Activated naive CD4-positive, alpha-beta T cell (primary cell): ENCODE measurements at places on chromosomes 11 and 22.

DNA sequence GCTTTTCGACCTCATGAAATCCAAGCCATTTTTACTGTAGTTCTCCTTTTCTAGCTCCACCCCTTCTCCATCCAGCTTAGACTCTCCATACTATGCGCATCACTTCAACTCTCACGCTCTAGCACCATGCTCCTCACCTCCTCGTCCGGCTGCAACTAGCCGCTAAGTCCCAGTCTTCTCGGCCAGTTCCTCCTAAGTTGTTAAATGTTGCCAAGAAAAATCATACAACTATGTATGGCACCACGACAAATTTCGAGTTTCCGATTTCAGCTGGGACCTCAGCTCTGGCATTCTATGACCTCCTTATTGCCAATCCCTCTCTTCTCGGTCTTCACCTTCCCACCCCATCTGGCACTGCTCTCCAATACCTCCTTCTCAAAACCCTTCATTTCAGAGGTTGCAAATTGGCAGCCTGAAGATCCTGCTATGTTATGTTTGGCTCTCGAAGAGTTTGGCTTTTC, 1.0 kb downstream of the ZNF70 start:
- no peak for DNase-seq

- no peak for DNase-seq
Measured at GRCh38 chr11:61973476-61974162, 6.2 kb upstream of the FTH1 start.

- DNase-seq, result no peak
Measured at GRCh38 chr11:2991452-2992233, 486 bp downstream of the NAP1L4 start.

DNA sequence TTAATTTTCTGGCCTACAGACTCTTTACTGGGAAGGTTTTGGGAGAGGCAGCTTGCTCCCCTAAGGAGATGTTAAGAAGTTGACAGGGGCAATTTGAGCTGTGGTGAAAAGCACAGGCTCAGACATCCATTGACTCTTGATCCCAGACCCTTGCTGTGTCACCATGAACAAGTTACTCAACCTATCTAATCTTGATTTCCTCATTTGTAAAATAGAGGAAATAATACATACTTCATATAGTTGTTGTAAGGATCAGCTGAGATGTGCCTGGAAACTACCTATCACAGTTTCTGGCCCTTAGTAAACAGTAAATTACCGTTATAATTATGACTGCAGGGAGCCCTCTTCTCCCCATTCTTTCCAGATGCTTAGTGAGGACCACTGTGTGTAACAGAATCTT, 16.6 kb upstream of the SCGB1D4 start:
- DNase-seq, result no peak

GRCh38 chr22:41603873-41604332, 14.3 kb upstream of the PMM1 start:
- no peak for DNase-seq

GRCh38 chr22:50628543-50629134, 687 bp upstream of the ARSA start:
- no peak for DNase-seq

GRCh38 chr11:75387736-75388294, 11.5 kb upstream of the RPS3 start:
- DNase-seq, result no peak

- no peak for DNase-seq
Measured at GRCh38 chr11:2815762-2816496, 69.6 kb downstream of the CDKN1C start.

DNA sequence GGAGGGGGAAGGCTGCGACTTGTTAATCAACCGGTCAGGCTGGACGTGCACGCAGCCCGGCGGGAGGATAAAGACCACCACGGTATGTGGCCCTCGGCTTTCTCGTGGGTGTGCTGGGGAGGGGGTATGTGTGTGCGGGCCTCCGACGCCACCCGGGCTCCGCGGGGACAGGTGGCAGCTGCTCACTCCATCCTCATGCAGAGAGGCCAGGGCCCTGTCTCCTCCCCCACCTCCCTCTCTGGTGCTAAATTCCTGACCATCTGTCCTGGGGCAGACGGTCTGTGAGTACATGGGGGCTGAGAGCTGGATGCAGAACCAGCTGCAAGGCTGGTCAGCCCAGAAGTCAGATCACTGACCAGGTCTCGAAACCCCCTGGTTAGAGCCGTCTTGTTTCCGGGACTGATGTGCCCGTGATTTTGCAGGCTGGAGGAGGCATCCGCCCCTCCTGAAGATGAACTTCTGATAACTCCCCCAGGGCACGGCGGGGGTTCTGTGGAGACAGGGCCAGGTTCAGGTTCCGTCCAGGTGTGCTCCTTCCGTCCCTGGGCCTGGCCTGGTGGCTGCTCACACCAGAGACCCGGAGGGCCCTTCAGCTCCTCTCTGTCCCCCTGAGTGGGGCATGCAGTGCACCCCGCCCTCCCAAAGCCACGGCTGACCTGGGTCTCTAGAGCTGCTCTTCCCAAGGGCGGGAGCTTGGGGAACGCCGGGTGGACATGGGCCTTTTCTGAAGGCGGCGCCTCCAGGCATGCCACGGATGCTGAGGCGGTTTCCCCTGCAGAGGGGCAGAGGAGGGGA, 1119.7 kb downstream of the BRD1 start:
- no peak for DNase-seq

DNA sequence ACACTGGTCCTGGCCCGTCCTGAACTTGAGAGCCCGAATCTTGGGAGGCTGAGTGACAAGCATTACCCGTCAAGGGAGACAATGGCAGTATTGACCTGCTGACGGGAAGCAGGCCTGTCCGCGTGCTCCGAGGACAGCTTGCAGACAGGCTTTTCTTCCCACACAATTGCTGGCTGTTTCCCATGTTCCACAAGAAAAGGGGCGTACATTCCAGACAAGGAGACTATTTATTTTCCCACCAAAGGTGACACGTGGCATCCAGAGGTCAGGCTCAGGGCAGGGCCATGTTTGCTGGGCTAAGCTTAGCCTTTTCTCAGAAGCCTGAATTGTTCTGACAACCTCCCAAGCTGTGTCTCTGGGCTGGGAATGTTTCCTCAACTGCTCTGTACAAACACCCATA, 86.9 kb upstream of the SPON1 start:
- no peak for DNase-seq

DNA sequence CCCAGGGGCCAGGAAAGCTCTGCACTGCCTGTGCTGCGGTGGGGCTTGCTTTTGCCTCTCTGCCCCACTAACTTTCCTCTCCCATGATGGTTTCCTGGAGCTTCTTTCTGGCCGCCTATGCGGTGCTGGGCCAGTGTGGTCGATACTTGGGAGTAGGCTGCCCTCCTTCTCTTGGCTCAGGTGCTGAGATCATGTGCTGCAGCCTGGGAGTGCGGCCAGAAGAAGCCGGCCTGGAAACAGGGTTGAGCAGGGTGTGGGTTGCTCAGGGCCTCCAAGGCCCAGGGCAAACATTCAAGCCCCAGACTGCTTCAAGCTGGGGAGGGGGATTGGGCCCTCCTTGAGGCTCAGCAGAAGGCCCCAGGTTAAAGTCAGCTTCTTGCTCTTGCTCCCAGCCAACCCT, 125.0 kb downstream of the NTM start:
- DNase-seq, result no peak

DNA sequence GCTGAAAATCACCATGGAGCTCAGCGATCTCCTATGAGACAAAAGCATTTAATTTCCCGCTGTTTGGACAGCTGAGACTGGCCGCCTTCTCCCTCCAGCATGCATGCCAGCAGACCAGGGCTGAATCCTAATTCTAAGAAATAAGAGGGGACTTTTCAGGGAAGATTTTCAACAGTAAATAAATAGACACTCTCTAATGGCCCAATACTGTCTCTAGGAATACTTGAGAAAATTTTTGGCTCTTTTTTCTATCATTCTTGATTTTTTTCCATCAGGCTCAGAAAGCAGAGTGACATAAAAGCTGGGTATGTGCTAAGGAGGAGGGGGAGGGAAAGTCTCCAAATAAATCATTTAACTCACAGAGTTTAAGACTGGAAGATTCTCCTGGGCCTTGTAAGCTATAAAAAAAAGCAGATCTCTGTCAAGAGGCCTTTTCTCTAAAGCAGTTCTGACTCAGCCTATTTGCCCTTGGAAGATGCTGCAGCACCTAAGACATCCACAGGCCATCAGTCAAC, 17.6 kb upstream of the SPON1 start:
- DNase-seq, result no peak

DNA sequence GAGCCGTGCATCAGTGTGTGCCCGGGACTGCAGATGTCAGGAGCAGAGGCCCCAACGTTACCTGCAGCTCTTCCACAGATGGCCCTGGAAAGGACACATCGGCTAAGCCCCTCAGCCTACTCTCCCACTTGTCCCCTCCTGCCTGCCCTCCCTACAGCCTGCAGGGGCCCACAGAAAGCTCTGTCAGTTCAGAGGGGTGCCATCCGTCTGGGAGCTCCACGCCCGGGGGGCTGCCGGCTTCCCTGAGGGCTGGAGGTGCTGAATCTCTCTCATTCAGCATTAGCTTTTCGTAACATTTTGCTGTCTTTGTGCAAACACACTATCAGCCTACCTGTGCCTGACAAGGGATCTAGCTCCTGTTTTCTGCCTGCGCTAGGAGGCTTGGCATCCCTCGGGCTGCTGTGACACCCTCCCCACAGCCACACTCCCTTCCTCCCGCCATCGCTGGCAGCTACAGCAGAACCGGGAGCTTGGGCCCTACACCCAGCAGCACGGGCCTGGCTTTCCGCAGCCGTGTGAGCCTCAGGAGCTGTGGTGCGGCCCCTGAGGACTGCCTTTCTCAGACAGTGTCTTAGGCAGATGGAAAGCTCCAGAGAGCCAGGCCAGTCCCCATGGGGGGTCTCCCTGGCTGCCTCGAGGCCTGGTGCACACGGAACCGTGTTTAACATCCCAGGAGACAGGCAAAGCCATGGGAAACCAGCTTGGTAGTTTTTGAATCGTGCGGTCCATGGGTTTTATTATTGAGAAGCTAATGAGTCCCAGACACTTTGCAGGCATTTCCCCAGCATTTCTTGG, 198.3 kb upstream of the B3GAT1 start:
- no peak for DNase-seq

GRCh38 chr11:2958251-2958650, 29.0 kb upstream of the PHLDA2 start:
- no peak for DNase-seq

DNA sequence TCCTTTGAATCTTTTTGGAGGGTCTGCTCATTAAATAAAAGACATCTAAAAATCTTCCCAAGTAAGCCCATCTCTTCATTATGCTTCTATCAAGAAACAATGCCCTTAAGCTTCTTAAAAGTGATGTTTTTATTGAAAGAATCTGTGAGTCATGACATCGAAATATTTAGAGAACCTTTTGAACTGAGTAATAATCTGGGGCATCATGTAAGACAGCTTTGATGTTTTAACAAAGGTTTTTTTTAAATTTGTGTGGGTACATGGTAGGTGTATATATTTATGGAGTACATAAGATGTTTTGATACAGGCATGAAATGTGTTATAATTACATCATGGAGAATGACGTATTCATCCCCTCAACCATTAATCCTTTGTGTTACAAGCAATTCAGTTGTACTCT, 46.8 kb downstream of the PLAAT5 start:
- no peak for DNase-seq

DNA sequence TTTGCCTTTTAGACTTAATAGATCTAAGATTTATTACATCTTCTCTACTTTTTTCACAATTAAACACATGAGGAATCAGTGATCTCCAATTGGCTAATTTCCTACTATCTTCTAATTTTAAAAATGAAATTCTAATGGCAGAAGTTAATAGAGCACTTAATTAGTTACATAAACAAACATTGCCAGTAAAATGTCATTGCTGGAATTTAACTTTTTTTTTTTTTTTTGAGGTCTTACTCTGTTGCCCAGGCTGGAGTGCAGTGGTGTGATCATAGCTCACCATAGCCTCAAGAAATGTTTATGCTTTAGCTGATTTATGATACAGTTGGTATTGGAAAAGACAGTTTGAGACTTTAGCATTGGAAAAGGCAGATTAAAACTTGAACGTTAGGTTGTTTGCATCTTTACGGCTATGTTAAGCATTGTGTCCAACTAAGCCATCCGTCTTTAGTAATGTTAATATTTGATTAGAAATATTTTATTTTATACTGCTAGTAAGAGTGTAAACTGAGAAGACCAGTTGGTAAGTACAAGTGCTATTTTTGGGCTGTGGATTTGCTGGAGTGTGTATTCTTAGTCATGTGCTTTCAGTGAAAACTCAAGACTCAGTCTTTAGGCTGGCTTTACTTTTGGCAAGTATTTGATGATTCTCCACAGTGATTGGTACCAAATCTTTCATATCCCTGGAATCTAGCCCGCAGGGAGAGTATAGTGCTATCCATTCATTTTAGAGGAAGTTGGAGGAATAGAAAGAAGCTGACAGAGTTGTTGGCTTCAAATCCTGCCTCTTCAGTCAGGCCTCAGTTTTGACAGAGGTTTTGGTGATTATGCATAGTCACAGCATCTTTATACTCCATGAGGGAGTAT, 4.5 kb downstream of the ANO5 start:
- no peak for DNase-seq

DNA sequence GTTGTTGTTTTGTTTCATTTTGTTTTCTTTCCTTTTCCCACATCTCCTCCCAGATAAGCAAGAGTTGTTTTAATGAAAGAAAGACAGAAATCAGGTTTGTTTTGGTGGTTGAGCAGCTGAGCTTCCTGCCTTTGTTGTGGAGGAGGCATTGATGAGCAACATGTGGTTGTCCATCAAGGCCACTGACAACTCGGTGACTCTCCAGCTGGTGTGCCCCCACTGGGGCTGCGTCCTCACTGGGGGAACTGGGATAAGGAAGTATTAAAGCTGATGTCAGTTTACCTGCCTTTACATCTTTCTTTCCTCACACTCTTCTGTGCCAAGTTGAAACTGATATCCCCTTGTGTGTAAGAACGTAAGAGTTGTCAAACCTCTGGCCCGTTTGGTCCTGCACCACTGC, 5.9 kb downstream of the VPS26B start:
- no peak for DNase-seq

DNA sequence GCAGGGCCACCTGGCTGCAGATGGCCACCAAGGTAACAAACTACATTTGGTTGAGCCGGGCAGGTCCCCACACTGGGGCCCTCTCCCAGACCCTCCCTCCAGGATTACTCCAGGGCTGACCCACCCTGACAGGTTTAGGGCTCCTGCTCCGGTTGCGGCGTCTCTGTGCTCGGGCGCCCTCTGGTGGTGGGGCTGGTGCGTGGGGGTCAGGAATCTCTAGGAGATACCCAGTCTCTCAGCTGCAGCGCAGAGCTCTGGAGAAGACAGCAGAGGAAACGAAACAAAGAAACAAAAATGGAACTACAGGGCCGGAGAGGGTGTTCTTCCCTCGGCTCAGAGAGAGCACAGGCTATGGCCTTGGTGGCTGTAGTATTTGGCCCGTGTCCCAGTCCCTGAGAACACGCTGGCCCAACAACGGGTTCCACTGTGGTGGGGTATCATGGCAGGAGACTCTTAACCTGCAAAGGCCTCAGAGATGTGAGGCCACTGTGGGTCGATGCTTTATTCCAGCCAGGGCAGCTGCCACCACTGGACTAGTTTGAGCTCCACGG, 2.4 kb downstream of the C11orf96 start:
- no peak for DNase-seq

GRCh38 chr22:48635816-48636215, 1191.9 kb downstream of the BRD1 start:
- DNase-seq, result no peak

- DNase-seq, result no peak
Measured at GRCh38 chr11:86910592-86910991, 44.6 kb downstream of the FZD4 start.
